ENCODE measurements at places on chromosomes 3 and 15.

GRCh38 chr3:117979466-117979865 is 1055.2 kb downstream of the IGSF11 start:
- no peak for DNase-seq

- no peak for DNase-seq
Observed at GRCh38 chr15:52278636-52279367, 16.8 kb downstream of the MYO5C start.

DNA sequence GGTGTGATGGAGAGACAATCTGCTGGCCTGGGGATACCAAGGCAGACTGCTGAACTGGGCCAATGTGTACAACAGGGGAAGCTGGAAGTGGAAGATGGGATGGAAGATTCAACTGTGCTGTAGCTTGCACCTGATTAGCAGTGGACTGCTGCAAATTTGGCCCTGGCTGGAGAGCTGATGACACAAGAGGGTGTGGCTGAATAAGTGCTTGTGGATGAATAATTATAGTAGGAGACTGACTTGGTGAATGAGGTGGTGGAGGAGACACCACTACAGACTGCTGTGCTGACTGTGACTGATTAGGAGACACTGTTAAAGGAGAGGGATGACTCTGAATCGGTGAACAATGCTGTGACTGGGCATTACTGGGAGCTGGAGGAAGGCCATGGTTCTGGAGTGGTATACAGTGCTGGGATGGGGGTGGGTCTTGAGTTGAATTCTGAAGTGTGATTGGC is 52.5 kb downstream of the PHC3 start:
- DNase-seq = peak; percentile 46

DNA sequence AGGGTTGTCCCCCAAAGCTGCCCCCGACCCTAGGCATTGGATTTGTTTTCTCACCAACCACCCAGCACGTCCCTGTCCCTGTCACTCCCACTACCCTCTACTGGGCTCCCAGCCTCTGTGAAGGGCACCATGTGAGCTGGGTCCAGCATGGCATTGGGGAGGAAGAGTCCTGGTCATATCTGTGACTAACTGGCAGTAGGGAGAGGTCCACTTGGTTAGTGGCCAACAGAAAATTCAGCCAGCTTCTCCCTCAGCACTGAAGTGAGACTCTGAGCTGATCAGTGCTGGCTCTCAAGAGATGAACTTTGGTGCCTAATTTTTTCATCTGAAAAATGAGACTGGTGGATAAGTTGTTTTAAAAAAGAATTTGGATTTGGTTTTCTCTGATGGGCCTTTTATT is 11.3 kb upstream of the KIF23 start:
- DNase-seq = no peak

DNA sequence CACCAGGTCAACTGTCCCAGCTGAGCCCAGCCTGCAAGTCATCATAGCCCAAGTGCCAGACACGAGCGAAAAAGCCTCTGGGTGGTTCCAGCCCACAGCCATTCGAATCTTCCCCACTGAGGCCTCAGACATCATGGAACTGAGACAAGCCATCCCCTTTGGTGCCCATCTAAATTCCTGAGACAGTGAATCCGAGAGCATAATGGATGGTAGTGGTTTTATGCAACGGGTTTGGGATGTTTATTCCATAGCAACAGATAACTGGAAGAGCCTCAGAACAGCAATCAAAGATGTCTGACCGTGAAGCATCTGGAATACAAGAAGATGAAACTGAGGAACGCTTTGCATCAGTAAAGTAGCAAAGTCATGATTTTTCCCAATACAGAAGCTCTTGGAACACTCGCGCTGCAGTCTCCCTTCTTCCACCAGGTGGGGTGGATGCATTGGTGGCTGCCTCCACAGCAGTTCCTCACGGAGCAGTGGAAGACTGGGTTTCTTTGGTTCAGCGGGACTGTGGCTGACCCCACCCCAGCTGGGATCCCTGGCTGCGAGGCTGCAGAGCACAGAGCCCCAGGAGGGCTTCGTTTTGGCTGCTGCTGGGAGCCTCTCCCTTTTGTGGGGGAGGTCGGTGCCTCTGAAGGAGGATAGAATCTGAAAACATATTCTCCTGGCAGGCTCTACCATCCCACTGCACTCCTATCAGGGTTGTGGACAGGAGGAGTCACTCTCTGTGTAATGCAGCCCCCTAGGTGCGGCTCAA is 26.4 kb upstream of the PDE8A start:
- peak; percentile 76 for DNase-seq

GRCh38 chr3:11510356-11510755 is 133.4 kb downstream of the VGLL4 start:
- DNase-seq = no peak
